Right renal pelvis (tissue), 4 donors: ENCODE measurements at places on chromosomes 5 and 9. TPM values are rescaled to one million over a fixed set of nuclear protein-coding genes. Genes with fewer than 3 reads are reported as not detected.

Gene MEIKIN
- not detected for polyA plus RNA-seq

Gene ZNF879
- 7.2 TPM for polyA plus RNA-seq

Gene CD274
- polyA plus RNA-seq, result 1.5 TPM

Gene TIFAB
- polyA plus RNA-seq, result 0.08 TPM

Gene MARCOL
- polyA plus RNA-seq, result not detected

Gene PCDH1
- polyA plus RNA-seq, result 24.0 TPM

Gene SLC6A3
- polyA plus RNA-seq, result 0.64 TPM

Gene ADAMTS2
- 11.7 TPM for polyA plus RNA-seq
